Bronchial epithelial cell (primary cell): ENCODE measurements at places on chromosomes 1 and 21. TPM values are rescaled to one million over a fixed set of nuclear protein-coding genes. Genes with fewer than 3 reads are reported as not detected.

The UQCRH gene
- 534 and 762 TPM in 2 replicates for total RNA-seq

GRCh38 chr1:7473223-7474142 is 297.6 kb upstream of the VAMP3 start:
- DNase-seq, result no peak

GRCh38 chr1:19403256-19403655 is 82.1 kb downstream of the CAPZB start:
- no peak for DNase-seq

The POLR3GL gene
- 4.7 and 11.0 TPM in 2 replicates for total RNA-seq

- DNase-seq, result no peak
These were observed 37.7 kb upstream of the LRRN2 start for GRCh38 chr1:204723131-204723787.

GRCh38 chr1:110444561-110444960 is 6.4 kb upstream of the PROK1 start:
- no peak for DNase-seq

The ERICH3 gene
- total RNA-seq, result not detected in 2 replicates

The CTH gene
- total RNA-seq, result 11.6 and 14.2 TPM in 2 replicates

- peak; percentile 85 for DNase-seq
These were observed at the start of gene TIAM1 for GRCh38 chr21:31343680-31344480. TIAM1 (minus strand) TSS chr21:31344261; CDS start chr21:31266972, 77,289 bp downstream.

DNA sequence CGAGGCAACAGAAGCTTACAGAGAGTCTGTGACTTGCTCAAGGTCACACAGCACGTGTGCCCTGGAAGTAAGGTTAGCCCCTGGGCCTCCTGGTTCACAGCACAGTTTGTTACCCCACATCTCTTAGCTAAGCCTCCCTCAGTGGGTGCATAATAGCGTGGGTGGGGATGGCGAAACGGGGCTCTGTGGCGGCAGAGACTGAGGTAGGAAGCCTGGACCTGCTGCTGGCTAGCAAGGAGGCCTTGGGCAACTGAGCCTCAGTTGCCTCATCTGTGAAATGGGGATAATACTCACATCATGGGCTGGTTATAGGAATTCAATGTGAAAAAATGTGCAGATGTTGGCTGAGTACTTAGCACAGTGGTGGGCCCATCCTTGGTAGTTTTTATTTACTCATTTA is 596 bp downstream of the PADI4 start:
- DNase-seq, result no peak

The CFAP107 gene
- total RNA-seq, result not detected in 2 replicates

- no peak for DNase-seq
These were observed 13.4 kb upstream of the KRTAP7-1 start for GRCh38 chr21:30842990-30843389.

The IFNLR1 gene
- total RNA-seq, result 4.5 and 5.5 TPM in 2 replicates

- DNase-seq, result no peak
These were observed 239.4 kb downstream of the PLPP3 start for GRCh38 chr1:56339786-56340465.

DNA sequence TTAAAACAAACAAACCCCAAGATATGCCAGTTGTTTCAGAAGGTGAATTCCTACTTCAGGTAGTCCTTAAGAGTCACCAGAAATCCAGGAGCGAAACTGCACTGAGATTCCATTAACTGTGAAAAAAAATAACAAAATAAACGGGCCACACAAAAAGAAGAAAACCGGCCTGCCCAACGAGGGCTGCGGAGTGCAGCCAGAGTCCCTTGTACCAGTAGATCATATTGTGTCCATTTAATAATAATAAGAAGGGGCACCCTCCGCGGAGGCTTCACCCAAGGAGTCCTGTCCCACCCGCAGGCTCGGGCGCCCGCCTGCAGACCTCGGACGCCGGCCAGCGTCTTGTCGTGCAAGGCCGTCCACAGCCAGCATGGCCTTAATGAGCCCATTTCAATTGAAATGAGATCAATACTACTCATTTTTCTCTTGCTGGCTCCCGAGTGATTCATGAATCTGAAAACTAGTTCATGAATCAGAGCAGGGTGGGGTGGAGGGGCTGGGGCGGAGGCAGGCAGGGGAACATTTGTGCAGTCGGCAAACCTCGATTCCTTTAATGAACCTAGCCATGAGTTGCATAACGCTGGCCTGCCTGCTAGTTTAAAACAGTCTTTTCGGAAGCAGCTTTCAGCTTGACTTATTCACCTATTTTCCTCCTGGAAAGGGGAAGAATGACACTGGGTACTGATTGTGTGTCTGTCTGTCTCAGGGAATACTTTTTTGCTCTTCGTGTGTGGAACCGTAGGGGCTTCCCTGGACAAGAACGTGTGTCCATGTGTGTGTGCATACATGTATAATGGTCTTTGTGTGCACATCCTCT is 113.1 kb upstream of the IRF2BP2 start:
- peak; percentile 94 for DNase-seq

The HES5 gene
- 2.9 and 3.8 TPM in 2 replicates for total RNA-seq

The MGST3 gene
- 50.3 and 64.3 TPM in 2 replicates for total RNA-seq

- peak; percentile 76 for DNase-seq
These were observed 662.9 kb downstream of the PLPP3 start for GRCh38 chr1:55916481-55916880.

DNA sequence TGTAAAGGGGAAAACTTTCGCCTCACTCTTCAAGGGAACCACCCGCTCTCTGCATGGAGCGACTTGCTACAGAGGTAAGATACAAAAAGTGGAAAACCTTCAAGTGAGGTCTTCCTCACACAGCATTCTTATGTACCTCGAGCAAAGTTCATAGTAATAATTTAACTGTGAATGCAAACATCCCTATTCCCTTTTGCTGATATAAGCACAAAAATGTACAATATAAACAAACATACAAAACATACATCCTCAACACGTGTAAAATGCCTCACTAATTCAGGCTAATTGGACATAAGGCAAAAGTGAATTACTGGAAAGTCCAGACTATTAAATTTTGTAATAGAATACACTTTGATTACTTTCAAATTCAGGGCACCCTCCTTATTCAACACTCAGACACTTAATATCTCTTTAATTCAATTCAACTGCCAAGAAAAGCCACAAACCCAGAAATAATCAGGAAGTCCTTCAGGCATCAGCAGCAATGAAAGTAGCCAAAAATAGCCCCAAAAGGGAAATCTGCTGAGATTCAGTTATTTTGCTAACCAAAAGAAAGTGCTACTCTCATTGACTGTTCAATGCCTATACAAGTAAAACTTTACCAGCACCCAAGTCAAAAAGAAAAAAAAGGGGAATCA is 15.2 kb upstream of the LMX1A start:
- DNase-seq, result no peak

DNA sequence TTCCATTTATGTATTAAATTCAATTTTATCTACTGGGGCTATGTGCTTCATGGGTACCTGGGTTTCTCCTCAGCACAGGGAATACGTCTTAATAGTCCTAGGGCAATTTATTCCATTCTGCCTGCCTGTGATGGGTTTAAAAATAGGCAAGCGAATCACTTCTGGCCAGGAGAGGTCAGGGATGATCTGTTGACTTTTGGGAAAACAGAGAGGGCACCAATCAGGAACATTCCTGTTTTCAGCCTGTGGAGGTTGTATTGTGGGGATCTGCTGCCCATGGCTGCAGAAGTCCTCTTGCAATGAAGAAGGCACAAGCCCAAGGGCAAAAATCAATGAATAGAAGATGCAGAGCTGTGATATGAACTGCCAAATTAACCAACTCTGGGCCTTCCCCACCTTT is 303.1 kb downstream of the CTH start:
- no peak for DNase-seq

DNA sequence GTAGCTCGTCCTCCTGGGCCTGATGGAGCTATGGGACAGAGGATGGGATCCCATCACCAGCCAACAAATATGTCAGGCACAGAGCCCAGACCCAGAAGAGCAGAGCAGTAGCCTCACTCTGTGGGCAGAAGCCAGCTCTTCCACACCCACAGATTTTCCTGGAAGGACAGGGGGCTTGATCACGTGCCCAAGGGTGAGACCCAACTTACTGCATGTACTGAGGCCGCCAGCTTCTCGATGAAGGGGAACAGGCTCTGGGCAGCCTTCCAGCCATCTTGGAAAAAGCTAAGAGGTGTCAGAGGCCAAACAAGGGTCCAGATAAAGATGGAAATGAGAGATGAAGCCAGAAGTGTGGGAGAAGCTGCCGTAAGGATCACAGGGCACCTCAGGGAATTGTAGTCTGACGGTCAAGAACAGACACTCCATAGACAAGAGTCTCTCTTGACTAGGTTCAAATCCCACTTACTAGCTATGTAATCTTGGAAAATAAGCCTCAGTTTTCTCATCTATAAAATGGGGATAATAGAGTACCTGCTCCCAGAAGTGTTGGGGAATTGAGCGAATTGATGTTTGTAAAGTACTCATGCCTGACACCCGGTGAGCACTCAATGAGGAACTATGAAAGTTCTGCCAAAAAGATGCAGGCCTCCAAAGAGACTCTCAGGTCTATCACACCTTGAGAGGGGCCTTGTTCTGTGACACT is 17.0 kb upstream of the TCEA3 start:
- DNase-seq, result no peak

GRCh38 chr21:33763582-33763899 is 121.2 kb downstream of the ITSN1 start:
- no peak for DNase-seq

The PEAR1 gene
- total RNA-seq, result 1.8 TPM in 2 replicates

GRCh38 chr1:2949966-2950925 is 71.0 kb upstream of the ACTRT2 start:
- DNase-seq, result no peak

DNA sequence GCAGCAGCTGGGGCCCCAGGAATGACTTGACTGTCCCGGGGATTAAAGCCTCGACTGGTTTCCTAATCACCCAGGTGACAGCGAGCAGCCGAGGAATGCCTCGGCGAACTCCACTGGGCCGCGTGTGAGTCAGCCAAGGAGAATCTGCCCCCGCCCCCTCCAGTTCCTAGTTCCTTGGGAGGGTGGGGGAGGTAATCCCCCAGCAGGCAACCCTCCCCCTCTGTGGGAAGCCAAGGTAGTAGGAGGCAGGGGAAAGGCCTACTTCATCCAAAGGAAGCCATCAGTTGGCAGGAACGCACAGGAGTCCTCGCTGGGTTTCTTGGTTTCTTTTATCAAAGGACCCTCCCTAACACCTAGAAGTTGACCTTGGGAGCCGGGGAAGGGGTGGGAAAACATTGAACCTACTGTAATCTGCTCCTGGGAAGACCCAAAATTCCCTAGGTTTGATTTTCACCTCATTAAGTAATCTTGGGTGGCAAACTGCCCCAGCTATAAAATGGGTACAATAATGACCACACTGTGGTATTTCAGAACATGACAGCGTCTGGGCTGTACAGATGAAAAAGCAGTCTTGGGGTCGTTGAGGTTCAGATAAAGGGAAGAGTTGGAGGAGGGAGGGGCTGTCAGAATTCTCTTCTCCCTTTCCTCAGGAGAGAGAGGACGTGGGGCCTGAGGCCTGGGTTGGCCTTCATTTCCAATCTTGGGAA is 1.4 kb downstream of the TENT5B start:
- DNase-seq, result peak; percentile 88

DNA sequence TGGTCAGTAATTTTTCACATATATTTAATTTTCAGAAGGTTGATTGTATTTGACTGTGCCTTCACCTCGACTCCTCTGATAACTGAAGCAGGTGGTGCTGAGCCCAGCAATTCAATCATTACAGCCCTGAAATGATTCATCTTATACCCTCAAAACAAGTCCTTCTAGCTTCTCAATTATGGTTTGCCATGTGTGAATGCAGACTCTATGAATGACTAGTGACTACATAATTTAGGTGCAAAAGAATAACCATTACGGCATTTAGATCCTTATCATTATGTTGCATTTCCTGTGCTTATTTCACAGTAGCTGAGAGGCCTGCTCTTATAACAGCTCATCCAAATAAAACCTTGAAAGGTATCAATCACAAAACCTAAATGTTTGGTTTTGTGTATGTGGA is 54.0 kb upstream of the COL11A1 start:
- no peak for DNase-seq

DNA sequence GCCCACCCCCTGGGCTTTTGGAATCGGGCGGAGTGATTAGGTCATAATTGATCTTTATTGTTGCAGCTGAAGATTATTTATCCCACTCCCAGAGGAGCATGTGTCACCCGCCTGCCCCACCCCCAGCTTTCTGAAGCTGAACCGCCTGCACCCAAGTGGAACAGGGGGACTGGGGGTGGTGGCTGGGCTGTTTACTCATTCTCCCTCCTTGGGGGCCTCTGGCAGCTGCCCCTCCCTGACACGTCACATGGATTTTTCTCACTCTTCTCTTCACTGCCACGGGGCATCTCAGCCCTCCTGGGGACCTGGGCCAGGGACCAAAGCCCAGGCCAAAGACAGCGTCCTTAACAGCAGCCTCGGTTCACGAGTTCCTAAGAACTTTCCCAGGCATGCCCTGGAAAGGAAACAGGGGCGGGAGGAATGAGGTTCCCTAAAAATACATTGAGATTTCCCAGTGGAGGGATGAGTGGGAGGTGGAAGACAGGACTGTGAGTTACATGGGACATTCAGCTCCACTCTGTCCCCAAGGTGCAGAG is 31.6 kb upstream of the SOX13 start:
- DNase-seq, result no peak

The IFT25 gene
- 9.7 and 12.9 TPM in 2 replicates for total RNA-seq

GRCh38 chr1:209105701-209106100 is 477.8 kb upstream of the CAMK1G start:
- no peak for DNase-seq

The VHLL gene
- total RNA-seq, result 0.26 and 0.77 TPM in 2 replicates

DNA sequence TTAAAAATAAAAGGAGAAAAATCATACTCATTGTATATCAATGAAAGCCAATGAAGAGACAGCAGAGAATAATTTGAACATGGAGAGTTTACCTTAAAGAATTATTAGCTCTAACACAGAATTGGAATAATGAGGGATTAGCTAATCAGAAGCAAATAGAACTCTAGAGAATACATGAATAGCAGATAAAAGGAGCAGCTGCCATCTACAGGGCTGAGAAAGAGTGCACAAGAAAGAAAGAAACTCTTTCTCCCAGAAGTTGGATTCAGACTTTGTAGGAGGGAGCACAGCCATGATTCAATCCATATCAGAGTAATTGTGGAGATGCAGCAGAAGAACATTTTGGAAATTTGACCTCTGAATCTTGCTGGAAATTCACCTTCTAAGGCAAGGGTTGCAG is 1171.2 kb downstream of the PLA2G4A start:
- peak; percentile 2 for DNase-seq

The PDE4B gene
- total RNA-seq, result 0.26 TPM in 1 of 2 replicates, not detected in the other

GRCh38 chr1:233679591-233680373 is 65.9 kb downstream of the KCNK1 start:
- no peak for DNase-seq

DNA sequence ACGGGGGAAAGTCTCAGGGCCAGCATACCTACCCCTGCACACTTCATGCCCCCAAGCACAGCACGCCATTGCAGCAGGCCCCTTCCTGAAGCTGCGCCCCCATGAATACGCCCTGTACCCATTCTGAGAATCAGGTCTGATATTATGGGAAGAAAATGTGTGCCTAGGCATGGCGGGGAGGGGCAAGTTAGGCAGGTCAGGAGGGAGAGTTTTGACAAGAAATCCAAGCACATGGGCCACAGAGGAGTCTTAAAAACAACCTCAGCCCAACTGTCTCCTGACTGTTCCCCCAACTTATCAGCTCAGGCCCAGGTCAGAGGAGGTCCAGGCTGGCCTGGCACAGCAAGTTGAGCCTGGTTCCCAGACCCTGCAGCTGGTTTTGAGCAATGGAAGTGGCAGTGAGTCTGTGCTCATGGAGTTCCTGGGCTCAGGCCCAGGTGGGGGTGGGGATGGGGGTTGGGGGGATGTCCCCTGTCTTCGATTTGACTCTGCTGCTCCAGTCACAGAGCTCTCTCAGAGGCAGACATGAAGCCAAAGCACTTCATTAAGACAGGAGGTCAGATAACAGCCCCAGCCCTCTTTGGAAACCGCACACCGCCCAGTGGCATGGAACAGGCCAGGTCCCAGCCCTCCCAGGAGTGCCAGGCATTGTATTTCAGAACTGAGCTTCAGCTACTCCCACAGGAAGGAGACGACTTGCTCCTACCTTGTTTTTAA is 20.6 kb upstream of the BCAR3 start:
- peak; percentile 50 for DNase-seq
